ENCODE measurements at places on chromosomes 1 and 21.

DNA sequence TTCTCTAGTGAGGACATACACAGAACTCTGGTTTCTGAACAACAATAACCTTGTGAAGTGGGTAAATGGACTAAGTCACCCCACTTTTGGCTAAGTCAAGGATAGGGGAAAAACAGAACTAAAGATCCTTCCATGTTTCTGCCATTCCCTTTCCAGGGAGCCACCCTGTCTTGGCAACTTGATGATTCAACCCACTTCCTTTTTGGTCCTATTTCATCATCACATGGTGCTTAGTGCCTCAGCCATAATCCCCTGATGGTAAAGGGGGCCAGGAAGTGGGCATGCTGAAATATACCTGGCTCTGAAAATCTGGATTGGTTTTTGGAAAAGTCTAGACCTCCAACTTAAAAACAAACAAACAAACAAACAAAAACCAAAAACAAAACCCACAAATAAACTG, 206.4 kb upstream of the FOXD3 start:
- no peak for DNase-seq

DNA sequence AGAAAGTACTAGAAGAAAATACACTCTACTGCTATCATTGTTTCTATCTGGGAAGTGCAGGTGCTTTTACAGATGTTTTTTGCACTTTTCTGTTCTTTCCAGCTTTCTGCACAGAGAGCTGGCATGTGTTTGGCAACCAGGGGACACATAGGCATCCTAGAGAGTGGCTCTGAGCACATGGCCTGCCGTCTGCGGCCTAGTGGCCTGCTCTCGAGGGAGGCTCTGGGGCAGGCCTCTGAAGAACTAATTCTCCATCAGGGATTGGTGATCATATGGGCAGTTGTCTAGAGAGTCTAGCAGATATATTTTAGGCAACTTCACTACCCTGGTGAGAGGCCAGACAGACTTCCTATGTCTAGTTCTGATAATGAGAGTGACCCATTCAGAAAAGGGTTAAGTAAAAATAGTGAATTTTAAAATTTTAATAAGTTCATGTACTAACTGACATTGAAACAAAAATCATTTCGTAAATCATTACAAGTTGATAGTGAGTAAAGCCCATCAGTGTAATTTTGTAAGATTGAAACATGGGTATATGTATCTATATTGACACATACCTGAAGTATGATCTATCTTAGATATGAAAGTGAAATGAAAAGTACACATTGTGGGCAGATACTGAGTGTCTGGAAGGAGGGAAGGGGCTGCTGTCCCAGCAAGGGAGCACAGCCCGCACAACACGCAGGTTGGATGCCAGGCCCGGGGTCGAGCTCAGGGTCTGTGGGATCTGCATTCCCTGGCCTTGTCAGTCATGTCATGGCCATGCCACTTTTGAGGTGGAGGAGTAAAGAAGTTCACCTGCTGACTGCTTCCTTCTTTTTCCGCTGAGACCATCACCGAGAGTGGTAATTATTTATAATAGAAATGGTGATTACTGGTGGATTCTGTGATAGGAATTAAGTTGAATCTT, 79.8 kb downstream of the PCBP3 start:
- DNase-seq = no peak

DNA sequence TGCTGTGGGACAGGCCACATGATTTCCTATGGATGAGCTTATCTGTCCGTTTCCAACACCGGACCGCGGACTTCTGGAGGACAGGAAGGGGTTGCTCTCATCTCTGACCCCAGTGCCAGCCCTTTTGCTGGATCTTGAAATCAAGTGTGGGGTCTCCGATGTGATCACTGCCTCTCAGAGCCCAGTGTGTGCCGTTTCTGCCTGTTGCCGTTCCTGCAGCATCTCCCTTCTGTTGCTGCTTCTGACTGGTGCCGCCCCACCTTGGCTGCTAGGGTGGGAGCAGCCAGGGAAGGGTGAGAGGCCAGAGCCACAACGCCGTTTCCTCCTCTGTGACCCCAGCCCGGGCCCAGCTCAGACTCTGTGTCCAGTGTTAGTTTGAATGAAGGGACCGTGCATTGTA, 67.3 kb upstream of the WNT4 start:
- DNase-seq = no peak

DNA sequence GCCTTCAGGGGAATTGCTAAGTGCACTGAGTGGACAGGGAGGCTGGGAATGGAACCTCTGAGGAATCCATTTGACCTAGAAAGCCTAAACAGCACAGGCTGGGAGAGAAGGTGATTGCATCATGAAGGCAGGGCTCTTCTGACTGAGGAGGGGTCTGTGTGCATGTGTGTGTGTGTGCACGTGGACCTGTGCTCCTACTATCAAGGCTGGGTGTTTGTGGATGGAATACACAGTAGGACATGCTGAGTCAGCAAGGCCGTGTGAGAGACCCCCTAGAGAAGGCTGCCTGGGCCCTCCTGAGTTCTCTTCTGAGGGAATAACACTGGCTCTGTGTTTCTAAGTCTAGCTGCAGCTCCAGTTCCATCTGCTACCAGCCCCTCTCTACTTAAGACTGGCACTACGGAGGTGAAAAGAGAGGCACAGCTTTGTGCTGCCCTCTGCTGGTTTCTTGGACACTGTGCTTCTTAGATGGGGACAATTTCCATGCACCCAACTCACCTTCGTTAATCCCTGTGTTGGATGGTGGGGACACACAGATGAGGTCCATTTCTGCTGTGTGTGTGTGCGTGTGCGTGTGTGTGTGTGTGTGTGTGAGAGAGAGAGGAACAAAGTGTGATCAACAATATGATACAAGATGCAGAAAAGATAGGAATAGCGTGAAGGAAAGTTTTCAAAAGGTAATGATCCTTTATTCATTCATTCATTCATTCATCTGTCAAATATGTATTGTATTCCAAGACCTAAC, 6.2 kb upstream of the EFCAB14 start:
- peak; percentile 33 for DNase-seq

- no peak for DNase-seq
Observed at GRCh38 chr1:66546047-66546810, 12.3 kb downstream of the SGIP1 start.

DNA sequence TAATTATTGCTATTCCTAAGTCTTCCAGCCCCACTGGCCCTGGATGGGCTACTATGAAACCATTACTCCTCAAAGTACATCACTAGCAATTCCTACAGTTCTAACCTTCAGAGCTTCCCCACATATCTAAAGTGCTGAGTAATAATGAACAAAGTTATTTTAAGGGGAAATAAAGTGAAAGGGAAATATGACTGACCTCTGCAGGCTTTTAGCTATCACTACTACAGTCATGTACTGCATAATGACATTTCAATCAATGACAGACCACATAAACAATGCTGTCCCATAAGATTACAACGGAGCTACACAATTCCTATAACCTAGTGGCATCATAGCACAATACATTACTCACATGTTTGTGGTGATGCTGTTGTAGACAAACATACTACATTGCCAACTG, 32.5 kb upstream of the ASPM start:
- no peak for DNase-seq

DNA sequence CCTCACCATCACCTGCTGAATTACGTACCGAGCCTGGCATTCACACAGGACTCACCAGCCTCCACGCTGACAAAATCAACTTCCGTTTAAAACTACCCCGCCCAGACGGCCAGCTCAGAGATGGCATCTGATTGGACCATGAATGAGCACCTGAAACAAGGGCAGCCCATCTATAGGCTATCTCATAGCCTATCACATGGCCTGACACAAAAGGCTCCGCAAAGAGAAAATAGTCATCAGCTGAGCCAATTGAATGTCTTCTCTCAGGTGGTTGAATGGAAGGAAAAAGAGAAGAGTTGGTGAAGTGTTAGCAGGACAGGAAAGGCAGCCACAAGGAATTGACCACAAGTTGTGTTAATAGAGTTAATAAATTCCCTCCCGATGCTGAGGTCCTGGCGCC, 50.6 kb upstream of the ZC3H12A start:
- DNase-seq = no peak

- no peak for DNase-seq
Observed at GRCh38 chr1:50967416-50968157, 2.5 kb upstream of the CDKN2C start.

Data from activated CD8-positive, alpha-beta memory T cell treated with anti-CD3 and anti-CD28 coated beads for 4 hours (primary cell).